ENCODE measurements at places on chromosomes 1 and 21.

DNA sequence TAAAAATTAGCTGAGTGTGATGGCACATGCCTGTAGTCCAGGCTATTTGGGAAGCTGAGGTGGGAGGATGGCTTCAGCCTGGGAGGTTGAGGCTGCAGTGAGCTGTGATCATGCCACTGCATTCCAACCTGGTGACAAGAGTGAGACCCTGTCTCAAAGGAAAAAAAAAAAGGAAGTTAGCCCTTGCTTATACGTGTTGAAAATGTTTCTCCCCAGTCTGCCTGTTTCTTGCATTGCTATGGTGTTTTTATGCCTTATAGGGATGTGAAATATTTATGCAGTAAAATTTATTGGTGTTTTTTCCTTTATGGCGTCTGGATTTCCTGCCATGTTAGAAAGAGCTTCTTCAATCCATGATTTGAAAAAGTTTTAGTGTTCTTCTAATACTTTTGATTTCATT, 3.6 kb upstream of the RERE start:
- no peak for DNase-seq
- H3K36me3 ChIP-seq = no peaks in the 10 kb centered on the region
- H3K27me3 ChIP-seq = no peaks in the 10 kb centered on the region
- H3K4me3 ChIP-seq = no peak overlapping the region

GRCh38 chr1:236765831-236766230, 29.3 kb upstream of the MTR start:
- peaks cover 4% of the 10 kb centered on the region for H3K36me3 ChIP-seq
- no peak for DNase-seq
- no peaks in the 10 kb centered on the region for H3K27me3 ChIP-seq
- H3K27ac ChIP-seq = no peak overlapping the region

DNA sequence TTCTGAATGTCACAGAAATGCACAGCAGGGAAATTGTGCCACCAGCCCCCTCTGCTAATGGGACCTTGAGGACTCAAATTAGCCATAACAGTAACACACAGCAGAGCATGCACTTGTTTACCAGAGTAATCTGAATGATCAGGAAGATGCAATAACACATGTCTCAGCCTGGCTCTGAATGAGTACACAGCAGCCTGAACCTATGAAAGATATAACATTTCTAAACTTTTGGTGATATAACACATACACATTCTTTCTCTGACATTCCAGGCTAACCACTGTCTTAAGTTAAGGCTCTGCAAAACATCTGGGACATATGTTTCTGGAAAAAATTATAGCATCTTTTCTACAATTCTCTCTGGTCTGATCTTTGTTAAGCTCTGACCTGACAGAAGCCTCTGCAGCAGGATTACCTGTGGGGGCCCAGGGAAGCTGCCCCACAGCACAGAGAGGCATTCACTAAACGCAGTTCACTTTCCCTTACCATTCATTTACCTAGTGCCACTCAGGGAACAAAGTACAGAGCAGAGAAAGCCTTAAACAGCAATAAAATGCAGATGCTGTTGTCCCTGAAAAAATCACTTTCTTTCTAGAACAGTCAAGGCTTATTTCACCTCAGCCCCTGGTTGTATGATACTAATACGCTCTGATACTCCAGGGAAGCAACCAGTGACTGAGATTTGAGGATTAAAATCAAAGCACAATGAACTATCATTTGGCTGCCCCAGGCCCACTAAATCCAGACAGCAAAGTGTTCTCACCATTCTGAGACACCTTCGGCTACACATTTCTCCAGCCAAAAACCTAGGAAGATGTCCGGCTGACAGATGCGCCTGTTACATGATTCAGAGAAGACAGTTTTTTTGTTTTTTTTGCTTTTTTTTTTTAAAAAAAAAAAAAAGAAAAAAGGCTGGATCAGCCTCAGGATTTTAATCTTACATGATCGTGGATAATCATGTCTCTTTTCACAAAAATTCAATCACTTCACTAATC, 54.0 kb upstream of the CNN3 start:
- no peaks in the 10 kb centered on the region for H3K36me3 ChIP-seq
- H3K27me3 ChIP-seq = no peaks in the 10 kb centered on the region
- H3K4me3 ChIP-seq = no peak overlapping the region
- H3K27ac ChIP-seq = peak overlapping the region; percentile 2
- no peak for DNase-seq

DNA sequence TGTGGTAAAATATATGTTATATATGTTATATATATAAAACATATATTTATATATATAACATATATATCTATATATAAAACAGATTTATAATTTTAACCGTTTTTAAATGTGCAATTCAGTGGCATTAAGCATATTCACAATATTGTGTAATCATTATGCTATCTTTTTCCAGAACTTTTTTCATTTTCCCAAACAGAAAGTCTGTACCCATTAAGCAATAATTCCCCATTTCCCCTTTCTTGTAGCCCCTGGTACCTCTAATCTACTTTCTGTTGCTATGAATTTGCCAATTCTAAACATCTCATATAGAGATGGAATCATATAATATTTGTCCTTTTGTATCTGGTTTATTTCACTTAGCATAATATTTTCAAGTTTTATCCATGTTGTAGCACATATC, 10.7 kb upstream of the ARHGEF11 start:
- H3K4me3 ChIP-seq = no peak overlapping the region
- H3K27me3 ChIP-seq = no peaks in the 10 kb centered on the region
- no peaks in the 10 kb centered on the region for H3K36me3 ChIP-seq

- H3K27me3 ChIP-seq = no peaks in the 10 kb centered on the region
- no peaks in the 10 kb centered on the region for H3K4me1 ChIP-seq
- no peaks in the 10 kb centered on the region for H3K36me3 ChIP-seq
- H3K4me3 ChIP-seq = no peak overlapping the region
Measured at GRCh38 chr1:218565377-218565776, 220.2 kb downstream of the TGFB2 start.

DNA sequence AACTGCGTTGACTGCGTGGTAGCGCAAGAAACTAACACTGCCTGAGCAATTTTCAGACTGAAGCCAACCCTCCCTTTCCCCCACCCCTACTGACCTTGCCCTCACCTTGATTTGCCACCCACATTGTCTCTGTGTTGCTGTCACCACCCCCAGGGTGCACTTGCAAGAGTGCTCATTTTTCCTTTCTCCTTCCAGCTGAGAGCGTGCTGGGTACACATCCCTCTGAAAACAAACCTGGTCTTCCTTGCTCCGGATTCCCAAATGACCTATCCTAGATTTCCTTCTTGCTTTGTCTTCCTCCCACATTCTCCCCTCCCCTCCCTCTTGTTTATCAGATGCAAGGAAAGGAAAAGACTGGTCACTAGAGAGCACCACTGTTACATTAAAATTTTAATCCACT, 24.2 kb downstream of the MPZ start:
- no peaks in the 10 kb centered on the region for H3K4me1 ChIP-seq
- no peaks in the 10 kb centered on the region for H3K27me3 ChIP-seq
- H3K36me3 ChIP-seq = no peaks in the 10 kb centered on the region
- no peak overlapping the region for H3K27ac ChIP-seq
- no peak for DNase-seq

GRCh38 chr21:32917362-32918135, 108.2 kb upstream of the OLIG2 start:
- H3K4me3 ChIP-seq = no peak overlapping the region
- H3K27ac ChIP-seq = no peak overlapping the region
- no peaks in the 10 kb centered on the region for H3K36me3 ChIP-seq
- no peak for DNase-seq
- H3K4me1 ChIP-seq = no peaks in the 10 kb centered on the region

DNA sequence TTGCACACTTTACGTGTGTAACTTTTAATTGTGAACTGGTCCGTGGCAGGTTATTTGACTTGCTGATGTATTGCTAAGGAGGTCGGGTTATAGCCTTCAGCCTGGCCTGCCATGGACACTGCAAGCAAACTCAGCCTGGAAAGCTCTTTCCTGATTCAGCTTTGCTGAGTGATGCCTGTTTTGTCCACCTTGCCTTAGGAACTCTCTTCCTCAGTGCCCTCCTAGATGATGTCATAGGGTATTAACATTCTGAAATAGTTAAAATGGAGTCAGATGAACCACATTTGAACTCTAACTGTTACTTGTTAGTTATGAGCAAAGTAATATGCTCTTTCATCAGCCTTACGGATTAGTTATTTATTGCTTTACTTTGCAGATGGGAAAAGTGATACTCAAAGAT, 446.0 kb downstream of the PCP4 start:
- H3K36me3 ChIP-seq = no peaks in the 10 kb centered on the region
- H3K27ac ChIP-seq = no peak overlapping the region
- no peaks in the 10 kb centered on the region for H3K27me3 ChIP-seq
- H3K4me1 ChIP-seq = no peaks in the 10 kb centered on the region

DNA sequence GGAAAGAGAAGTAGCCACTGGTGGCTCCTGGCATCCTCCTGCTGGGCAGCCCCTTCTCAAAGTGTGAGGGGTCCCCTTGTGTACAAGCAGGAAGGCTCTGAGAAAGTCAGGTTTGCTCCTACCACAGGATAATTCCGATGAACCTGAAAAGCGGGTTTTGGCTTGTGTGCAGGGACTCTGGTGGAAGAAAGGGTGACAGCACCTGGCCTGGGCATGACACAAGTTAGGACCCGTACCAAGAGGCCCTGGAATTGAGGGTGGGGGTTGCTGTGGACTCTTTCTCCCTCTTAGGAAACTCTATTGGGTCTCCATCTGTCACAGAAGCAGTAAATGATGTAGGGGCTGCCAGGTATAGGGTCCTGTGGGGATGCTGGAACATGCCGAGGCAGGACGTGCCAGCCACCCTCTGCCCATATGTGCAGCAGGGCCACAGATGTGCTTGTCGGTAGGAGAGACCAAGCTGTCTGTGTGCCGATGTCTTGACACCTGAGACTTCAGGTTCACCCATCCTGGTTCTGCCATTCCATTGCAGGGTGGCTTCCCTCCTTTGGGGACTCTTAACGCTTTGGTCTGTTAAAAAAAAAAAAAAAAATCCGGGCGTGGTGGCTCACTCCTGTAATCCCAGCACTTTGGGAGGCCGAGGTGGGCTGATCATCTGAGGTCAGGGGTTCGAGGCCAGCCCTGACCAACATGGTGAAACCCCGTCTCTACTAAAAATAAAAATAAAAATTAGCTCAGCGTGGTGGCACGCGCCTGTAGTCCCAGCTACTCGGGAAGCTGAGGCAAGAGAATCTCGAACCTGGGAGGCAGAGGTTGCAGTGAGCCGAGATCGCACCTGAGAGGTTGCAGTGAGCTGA, 9.8 kb downstream of the C1orf35 start:
- H3K36me3 ChIP-seq = peaks cover 11% of the 10 kb centered on the region
- DNase-seq = no peak
- H3K4me1 ChIP-seq = peaks cover 45% of the 10 kb centered on the region
- no peak overlapping the region for H3K4me3 ChIP-seq
- no peak overlapping the region for H3K27ac ChIP-seq

DNA sequence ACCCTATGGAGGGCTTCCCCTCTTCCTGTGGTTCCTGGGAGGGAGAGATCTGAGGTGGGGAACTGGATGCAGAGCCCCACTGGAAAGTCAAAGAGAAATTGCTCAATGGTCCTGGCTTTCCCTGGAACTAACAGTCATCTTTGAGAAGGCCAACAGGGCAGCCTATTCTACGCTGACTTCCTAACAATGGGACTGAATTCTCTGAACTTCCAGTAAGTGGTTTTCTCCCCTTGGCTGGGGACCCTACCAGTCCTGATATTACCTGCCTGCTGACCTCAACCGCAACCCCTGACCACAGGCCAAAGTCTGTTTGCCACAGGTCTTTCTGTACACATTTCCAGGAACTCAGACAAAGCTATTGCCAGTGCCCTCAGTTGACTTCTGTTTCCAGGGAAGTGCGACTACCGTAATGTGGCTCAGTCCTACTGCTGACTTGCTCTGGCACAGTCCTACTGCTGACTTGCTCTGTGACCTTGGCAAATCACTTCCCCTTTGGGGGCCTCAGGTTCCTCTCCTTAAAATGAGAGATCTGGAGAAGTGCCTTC, 55.3 kb downstream of the C8B start:
- no peaks in the 10 kb centered on the region for H3K4me1 ChIP-seq
- no peak overlapping the region for H3K27ac ChIP-seq
- H3K27me3 ChIP-seq = no peaks in the 10 kb centered on the region

GRCh38 chr1:179082999-179083335, 1.1 kb downstream of the TOR3A start:
- H3K27ac ChIP-seq = peak overlapping the region; percentile 96
- H3K27me3 ChIP-seq = no peaks in the 10 kb centered on the region
- peaks cover 18% of the 10 kb centered on the region for H3K4me1 ChIP-seq
- H3K36me3 ChIP-seq = peaks cover 19% of the 10 kb centered on the region
- H3K4me3 ChIP-seq = peak overlapping the region; percentile 86
- DNase-seq = no peak

GRCh38 chr1:212565079-212565478, 43.5 kb upstream of the ATF3 start:
- no peak overlapping the region for H3K4me3 ChIP-seq
- no peak overlapping the region for H3K27ac ChIP-seq
- H3K4me1 ChIP-seq = peaks cover 7% of the 10 kb centered on the region
- no peaks in the 10 kb centered on the region for H3K27me3 ChIP-seq
- no peak for DNase-seq

- peaks cover 20% of the 10 kb centered on the region for H3K36me3 ChIP-seq
- no peak for DNase-seq
- H3K4me1 ChIP-seq = peaks cover 22% of the 10 kb centered on the region
- no peak overlapping the region for H3K4me3 ChIP-seq
Measured at GRCh38 chr1:10637400-10637799, 159.0 kb downstream of the CASZ1 start.

DNA sequence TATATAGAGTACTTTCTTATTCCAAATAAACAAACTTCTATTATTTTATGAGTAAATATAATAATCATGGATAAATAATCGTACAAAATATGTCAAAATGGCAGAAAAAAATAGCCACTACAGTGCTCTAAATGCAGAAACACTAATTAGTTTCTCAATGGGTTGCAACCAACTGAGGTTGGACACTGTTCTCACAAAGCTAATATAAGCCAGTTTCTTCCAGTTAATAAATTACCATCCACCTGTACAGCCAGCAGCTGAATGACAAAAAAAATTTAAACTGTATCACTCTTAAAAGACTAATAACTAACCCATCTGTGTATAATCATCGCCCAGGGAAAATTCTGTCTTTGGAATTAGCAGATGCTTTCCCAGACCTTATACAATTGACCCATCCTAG, 36.9 kb downstream of the GDAP2 start:
- DNase-seq = no peak
- H3K4me3 ChIP-seq = no peak overlapping the region
- H3K27ac ChIP-seq = no peak overlapping the region
- H3K4me1 ChIP-seq = peaks cover 9% of the 10 kb centered on the region
- no peaks in the 10 kb centered on the region for H3K27me3 ChIP-seq

DNA sequence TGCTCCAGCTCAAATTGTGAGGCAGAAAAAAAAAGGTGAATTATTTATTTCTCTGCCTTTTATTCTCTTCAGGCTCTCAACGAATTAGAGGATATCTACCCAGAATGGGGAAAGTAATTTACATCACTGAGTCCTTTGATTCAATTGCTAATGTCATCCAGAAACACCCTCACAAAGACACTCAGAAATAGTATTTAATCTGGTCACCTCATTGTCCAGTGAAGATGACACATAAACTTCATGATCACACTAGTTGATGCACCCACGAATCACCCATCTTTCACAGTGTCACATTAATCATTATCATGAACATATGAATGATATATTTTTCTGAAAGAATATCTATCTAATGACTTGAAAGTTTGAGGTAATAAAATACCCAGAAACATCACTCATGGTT, 868.5 kb downstream of the BRINP3 start:
- no peak overlapping the region for H3K4me3 ChIP-seq
- DNase-seq = no peak
- no peaks in the 10 kb centered on the region for H3K4me1 ChIP-seq
- no peaks in the 10 kb centered on the region for H3K36me3 ChIP-seq

- H3K36me3 ChIP-seq = no peaks in the 10 kb centered on the region
- no peak for DNase-seq
- H3K27ac ChIP-seq = peak overlapping the region; percentile 55
- H3K27me3 ChIP-seq = no peaks in the 10 kb centered on the region
- H3K4me1 ChIP-seq = peaks cover 19% of the 10 kb centered on the region
- H3K4me3 ChIP-seq = no peak overlapping the region
Measured at GRCh38 chr1:205600085-205600484, 31.7 kb downstream of the ELK4 start.
